Activated CD8-positive, alpha-beta memory T cell treated with anti-CD3 and anti-CD28 coated beads for 4 hours (primary cell): ENCODE measurements at places on chromosomes 4 and X.

GRCh38 chr4:161936625-161937550, 226.9 kb downstream of the FSTL5 start:
- DNase-seq, result no peak

GRCh38 chrX:3712870-3713224, 602 bp downstream of the PRKX start:
- no peak for DNase-seq

- no peak for DNase-seq
These were observed 343.5 kb downstream of the RAPGEF2 start for GRCh38 chr4:159446266-159446976.

DNA sequence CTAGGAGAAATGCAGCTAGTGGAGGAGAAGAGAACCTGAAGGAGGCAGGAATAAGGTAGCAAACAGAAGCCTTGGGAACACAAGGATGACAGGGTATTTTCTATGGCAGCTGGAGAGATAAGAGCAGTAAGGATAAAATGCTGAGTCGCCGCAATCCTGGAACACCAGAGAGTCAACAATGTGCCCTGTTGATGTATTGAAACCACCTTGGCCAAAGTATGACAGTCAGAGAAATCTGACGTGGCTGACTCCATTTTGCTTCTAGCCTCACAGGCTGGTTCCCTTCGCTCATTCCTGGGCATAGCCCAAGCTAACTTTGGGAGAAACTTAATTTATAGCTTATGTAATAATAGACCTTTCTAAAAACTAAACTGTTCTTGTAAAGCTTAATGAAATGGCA, 56.6 kb upstream of the C4orf54 start:
- DNase-seq, result no peak

DNA sequence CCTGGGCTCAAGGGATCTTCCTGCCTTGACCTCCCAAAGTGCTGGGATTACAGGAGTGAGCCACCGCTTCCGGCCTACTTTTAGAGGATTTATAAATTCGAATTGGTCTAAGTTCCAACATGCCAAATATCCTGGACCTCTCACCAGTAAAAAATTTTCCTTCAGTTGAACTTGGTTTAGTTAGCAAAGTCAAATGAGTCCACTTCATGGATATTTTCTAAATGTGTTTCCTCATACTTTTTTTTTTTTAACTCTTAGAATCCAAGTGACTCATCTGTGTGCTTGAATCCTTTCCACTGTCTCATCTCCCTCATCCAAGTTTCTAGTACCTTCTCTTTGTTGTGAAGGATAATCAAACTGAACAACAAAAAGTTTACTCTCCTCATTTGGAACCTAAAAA, 49.7 kb downstream of the RBM47 start:
- DNase-seq, result no peak

GRCh38 chr4:123819362-123820035, 422.9 kb downstream of the SPRY1 start:
- no peak for DNase-seq

GRCh38 chr4:189198624-189199023, 742.0 kb upstream of the FRG1 start:
- DNase-seq, result no peak

DNA sequence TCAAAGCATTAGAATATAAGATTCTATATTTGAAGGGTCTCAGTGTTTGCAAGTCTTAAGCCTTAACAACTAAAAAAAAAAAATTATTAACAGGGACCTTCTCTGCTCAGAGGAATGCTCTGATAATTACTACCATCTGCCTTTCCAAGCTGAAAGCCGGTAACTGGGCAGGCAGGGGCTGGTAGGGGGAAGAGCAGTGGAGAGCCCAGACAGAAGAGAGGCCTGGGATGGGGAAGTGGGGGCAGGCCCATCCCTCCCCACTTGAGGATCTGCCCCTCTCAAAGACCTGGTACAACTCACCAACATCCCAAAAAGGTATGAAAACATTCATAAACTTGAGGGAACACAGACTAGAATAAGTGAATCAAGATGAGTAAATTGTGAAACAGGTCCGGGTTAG, 113.9 kb downstream of the QDPR start:
- DNase-seq, result no peak

DNA sequence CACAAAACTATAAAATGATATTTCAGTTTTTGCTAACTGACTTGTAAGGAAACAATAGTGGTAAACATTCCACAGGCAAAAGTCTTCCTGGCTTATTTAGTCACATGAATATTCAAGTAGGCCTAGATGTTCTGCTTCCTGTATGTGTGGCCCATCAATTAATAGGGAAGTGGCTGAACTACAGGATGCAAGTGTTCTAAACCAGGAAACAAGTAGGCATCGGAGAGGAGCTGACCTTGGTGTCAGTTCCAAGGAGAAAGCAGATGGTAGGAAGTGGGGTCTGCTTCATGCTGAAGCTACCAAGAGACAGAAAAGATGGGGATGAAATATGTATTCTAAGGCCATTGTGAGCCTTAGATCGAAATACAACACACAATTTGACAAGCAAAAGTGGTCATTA, 149.7 kb downstream of the ANTXR2 start:
- DNase-seq, result no peak

DNA sequence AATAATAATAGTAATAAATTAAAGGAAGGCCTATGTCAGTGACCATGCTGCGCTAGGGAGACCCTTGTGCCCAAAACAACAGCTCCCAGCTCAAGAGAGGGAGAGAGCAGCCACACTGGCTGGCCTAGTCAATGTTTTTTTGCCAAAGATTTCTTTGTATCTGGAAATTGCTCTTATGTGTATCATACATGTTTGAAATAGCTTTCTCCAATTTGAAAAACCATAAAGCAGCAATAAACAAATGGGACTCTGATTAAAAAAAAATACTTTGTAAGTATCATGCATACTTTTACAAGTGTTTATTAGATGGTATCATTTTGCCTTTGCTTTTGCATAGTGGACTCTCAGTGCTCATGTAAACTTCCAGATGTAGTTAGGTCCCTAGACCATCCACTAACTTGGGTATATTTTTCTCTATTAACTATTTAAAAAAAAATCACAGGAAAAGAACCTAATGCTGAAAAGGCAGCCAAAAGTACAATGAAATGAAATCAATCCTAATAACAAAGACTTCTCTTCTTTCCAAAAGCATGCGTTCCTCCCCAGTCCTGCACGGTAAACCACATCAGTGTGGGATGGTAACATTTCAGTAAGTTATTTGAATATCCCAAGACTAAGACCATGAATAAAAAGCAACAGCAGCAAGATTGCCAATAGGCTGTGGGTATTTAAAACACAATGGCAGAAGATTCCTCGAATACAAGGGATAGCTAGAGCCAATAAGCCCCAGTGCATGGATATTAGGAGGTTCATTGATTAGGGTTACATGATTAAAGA, 117.6 kb downstream of the PALLD start:
- no peak for DNase-seq

- no peak for DNase-seq
These were observed 41.1 kb downstream of the AMMECR1 start for GRCh38 chrX:110276778-110277177.

DNA sequence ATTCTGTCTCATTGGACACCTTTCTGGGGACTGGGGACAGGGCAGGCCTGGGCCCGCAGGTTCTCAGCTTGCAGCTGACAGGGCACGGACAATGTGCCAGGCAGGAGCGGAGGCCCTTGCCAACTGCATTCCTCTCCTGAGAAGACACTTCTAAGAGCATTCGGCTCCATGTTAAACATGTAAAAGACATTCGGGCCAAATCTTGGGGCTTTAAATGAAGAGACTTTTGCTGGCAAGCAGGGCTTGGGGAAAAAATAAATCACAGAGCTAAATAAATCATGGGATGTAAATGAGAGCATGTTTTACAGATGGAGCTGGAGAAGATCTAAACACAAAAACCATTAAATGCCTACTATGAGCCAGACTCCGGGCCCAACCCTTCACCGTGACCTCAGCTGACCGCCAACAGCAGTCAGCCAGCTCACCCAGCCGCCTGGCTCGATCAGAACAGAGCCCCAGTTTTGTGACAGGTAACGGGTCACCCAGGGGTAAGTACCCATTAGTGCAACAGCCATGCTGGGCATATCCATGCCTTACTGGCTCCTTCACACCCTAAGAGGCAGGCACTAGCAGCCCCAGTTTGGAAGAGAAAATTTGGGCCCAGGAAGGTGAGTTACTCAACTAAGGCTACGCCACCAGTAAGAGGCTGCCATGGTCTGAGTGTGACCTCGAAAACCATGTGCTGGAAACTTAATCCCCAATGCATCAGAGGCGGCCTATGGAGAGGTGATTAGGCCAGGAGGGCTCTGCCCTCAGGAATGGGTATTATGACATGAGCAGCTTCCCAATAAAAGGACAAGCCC, 14.7 kb downstream of the WDR1 start:
- no peak for DNase-seq

- DNase-seq, result no peak
These were observed 48.5 kb downstream of the ZNF141 start for GRCh38 chr4:385934-386707.

GRCh38 chr4:119233750-119234149, 21.2 kb downstream of the USP53 start:
- DNase-seq, result no peak

DNA sequence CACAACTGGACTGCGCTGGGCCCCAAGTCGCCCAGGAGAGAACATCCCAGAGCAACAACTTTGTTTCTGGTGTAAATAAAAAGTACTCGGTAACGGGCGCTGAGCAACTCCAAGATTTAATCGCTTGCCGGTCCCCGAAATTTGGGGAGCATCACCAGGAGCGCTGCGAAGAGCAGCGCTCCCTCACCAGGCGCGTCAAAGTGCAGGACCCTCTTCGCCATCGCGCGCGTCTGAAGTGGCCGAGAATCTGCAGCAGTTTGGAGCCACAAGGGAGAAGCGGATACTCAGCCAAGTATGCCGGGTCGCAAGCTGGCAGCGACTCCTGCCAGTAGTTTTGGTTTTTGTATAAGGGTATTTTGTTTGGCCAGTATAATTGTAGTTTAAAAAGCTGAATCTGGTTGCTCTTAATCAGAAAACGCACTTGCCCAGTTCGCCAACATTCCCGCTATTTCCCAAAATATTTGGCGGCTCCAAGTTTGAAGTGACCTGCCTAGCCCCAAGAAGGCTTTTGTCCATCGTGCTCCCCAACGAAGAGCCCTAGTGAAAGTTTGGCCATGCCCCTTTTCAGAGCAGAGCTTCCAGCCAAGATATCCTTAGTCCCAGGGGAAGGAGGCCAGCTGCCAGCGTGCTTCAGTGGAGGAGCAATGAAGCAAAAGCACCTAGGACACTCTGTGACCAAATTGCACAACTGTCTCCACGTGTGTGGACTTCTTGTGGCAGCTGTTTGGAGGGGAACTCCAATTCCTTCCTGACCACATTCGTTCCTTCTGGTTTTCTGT, 557 bp upstream of the KDR start:
- DNase-seq, result no peak

DNA sequence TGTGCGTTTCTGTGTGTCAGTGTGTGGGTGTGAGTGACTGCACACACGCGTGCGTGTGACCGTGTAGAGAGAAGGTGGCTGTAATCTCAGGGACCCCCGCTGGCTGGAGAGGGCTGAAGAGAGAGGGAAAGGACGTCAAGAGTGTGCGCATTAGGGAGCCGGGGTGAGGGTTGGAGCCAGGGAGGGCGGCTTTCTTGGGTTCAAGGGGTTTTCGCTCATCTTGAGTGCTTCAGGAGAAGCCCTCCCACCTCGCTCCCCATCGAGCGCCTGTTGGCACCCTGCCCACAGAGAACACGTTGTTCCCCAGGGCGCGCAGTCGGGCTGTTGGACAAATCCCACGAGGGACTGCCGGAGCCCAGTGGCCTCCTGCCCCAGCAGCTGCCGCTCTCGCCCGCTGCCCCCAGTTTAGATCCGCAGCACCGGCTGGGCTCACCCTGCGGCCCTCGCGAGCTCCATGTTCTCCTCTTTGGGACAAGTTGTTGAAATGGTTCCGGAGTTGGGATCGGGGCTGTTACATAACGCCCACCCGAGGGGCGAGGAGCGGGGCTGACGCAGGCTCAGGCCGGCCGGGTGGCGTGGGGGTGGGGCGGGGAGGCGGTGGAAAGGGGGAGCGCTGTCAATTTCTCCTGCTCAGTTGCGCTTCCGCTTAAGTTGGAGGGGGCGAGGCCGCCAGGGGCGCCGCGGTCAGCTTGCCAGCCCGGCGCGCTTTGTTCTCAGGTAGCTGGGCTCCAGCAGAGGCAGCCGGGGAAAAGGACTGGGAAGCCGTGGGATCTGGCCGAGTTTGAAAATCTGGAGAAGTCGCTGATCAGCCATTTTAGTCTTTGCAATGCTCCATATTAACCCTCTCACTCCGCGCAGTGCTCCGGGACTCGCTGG, 1.6 kb downstream of the GRIA2 start:
- DNase-seq, result no peak

GRCh38 chrX:84876876-84877275, 126.8 kb upstream of the APOOL start:
- no peak for DNase-seq

DNA sequence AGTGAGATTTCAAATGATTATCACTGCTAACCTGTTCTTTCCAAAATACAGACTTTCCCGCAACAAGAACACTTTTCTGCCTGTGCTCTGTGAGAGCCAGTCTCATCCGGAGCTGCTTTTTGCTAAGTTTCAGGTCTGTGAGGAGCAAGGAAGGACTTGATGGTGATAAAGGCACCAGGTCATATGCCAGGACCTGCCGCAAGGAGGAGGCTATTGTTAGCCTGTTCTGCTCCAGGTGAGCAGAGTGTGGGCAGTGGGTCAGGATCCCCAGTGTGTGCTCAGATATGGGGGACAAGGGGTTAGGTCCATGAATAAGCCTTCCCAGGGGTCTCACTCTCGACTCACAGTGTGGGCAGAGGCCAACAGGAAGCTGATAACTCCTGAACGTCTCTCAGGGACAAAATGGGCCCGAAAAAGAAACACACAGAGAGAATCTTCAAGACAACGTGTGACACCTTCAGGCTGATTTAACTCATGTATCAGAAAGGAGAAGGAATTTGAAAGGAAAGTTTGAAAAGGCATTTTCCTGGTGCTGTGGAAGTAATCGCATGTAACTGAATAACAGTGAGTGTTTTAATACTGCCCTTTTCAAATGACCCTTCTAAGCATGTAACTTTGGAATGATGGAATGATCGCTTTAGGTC, 57.7 kb upstream of the PDLIM3 start:
- DNase-seq, result no peak

DNA sequence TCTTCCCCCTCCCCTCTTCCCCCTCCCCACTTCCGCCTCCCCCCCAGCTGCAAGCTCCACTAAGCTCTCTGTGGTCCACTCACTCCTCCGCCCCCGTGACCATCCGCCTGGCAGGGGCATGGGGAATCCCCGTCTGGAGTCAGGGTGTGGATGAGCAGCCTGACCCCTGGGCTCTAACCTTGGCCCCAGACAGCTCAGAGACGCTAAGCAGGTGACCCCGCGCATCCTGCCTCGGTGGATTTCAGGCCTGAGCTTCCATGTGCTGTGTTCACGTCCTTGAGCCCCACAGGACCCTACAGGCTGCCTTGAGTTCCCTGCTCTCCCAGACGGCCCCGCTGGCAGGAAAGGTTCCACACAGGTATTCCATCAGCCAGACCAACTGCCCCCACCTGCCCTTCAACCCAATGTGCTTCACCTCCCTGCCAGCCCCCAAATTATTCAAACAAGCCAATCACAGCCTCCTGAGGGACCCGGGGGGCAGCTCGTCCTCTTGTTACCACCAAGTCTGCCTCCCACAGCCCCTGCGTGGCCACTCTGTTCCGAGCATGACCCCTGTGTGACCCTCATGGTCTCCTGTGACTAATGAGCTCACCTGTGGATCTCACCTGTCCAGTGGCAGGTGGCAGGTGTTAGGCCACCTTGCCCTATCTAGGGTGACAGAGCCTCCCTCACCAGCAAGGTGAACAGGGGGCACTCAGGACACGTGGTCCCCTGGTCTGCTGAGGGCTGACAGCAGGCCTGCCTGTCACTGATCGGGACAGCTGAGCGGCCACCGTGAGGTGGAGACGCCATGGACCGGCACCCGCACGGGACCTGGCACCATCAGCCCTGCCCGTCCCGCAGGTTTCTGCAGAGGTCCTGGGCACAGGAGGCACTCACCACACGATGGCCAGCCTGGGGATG, 73.2 kb upstream of the MXD4 start:
- no peak for DNase-seq
